ENCODE measurements at places on chromosomes 7 and 10.

- no peak for DNase-seq
These were observed 525 bp upstream of the CHUK start for GRCh38 chr10:100229819-100230422.

GRCh38 chr7:28872226-28872625 lies 85.9 kb downstream of the TRIL start:
- DNase-seq: no peak

GRCh38 chr10:72277996-72278667 lies 4.4 kb downstream of the DDIT4 start:
- DNase-seq: no peak

DNA sequence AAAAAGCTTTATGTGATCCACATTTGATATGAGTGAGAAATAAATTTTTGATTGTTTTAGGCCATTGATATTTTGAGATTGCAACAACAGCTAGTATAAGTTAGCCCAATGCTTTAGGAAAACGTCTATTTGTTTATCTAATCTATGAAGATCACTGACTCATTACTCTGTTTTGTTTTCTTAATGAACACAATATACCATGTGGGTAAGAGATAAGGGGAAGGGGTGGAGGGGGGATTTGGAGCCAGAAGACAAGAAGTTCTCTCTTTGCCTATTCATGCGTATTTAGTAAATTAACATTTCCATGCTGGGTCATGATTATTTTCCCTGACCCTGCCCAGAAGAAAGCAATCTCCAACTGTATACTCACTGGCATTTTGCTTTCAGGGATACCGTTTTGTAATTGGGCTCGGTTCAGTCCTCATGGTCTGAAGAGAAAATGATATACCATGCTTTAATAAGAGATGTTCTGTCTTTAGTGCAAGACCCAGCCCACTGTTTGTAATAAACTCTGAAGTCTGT lies 359.5 kb upstream of the NPSR1 start:
- no peak for DNase-seq

- no peak for DNase-seq
These were observed 1396.8 kb downstream of the GATA3 start for GRCh38 chr10:9451211-9451773.

DNA sequence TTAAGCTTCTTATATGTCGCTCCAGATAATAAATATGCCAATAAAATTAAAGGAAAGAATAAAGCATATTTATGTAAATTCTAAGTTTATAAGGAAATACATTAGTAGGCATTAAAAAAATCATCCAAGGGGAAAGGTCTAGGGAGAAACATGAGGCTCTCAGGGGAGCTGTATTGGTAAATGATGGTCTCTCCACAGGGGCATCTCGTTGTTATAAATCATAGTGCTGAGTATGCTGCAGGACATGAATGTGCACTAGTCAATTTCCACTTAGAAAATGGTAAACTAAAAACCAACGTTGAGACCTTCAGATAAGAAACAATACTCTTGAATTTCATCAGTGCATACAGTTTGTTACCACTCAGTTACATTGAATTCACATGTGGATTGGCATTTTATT lies 194.0 kb upstream of the AHR start:
- no peak for DNase-seq

GRCh38 chr7:96304573-96304972 lies 17.3 kb downstream of the SLC25A13 start:
- no peak for DNase-seq

GRCh38 chr7:22842973-22843372 lies 20.3 kb upstream of the TOMM7 start:
- no peak for DNase-seq
